ENCODE measurements at places on chromosomes 6 and 20.

- DNase-seq = no peak
Measured at GRCh38 chr6:37058084-37058586, 52.7 kb downstream of the FGD2 start.

GRCh38 chr20:44618318-44618731, 33.2 kb downstream of the ADA start:
- no peak for DNase-seq

DNA sequence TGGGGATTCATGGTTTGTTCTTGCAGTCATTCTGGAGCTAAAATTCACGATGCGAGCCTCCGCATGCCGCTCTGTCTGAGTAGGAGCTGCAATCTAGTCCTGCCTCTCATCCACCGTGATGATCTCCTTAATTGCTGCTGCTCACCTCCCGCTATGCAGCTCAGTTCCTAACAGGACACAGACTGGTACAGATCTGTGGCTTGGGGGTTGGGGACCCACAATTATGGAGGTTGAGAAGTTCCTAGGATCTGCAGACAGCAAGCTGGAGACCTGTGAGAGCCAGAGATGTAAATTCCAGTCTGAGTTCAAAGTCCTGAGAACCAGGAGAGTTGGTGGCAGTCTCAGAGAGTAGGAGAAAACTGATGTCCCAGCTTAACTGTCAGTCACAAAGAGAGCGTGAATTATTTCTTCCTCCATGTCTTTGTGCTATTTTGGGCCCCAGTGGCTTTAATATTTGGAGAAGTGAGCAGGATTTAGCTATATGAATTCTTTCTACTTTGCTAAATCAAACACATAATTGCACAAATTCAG, 378.7 kb upstream of the MAN1A1 start:
- DNase-seq = no peak

DNA sequence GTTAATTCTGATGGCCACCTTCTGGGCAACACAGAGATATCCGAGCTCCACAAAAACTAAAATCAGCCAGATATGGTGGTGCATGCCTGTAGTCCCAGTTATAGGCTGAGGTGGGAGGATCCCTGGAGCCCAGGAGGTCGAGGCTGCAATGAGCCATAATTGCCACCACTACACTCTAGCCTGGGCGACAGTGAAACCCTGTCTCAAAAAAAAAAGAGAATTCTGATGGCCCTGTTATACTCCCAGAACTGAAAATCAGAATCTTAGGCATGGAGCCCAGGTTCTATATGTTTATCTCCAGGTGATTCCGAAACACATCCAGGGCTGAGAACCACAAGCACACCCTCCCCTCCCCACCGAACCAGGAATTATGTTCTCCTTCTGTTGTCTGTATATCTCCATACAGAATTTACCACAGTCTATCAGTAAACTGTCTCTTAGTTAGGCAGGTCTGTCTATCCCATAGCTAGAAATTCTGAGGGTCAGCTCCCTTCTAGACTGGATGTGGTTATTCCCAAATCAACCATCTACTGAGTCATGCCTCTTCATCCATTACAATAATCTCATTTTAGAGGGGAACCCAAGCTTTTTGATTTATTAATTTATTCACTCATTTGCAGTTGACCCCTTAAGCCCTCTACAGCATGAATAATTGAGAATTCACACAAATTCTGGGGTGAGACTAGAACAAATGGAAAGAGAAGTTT, 24.8 kb upstream of the CCND3 start:
- DNase-seq = no peak

DNA sequence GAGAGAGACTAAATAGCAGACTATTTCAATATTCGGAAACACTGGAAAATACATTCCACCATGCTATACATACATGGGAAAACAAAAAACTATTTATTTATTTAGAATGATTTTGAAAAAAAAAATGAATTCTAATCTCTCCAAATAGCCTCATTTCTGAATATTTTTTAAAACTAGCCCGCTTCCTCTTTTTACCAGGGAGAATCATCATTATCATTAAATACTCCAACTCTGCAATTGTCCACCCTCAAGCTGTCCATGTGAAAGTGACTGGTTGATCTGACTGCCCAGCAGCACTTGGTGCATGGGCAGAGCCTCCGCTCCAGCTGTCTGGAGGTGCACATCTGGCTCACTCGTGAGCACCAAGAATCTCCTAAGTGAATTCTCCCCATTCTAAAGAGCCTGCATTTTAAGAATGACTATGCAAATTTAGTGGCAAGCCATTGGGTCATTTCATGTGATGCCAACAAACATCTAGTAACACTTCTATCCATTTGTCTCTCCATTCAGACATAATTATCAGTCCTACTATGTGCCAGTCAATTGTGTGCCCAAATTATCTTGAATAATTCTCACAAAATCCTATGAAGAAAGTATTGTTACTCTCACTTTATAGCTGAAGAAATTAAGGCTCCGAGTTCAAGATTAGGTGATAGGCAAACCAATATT, 64.8 kb downstream of the INSM1 start:
- no peak for DNase-seq

DNA sequence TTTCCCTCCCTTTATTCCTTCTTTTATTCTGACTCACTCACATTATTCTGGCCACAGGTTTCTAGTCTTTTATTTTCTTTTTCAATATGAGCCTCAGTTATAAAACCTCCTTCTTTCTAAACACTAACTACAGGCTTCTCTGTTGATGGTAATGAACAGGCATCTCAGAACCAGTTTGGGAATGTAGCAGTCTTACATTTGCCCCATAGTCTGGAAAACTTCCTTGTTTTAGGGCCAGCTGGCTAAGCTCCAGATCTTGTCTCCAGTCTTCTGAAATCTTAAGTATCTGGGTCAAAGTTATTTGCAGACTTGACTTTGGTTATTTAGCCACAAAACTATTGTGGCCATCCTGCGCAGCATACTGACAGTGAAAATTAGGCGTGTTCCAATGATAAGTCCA, 97.0 kb upstream of the MAN1A1 start:
- no peak for DNase-seq

DNA sequence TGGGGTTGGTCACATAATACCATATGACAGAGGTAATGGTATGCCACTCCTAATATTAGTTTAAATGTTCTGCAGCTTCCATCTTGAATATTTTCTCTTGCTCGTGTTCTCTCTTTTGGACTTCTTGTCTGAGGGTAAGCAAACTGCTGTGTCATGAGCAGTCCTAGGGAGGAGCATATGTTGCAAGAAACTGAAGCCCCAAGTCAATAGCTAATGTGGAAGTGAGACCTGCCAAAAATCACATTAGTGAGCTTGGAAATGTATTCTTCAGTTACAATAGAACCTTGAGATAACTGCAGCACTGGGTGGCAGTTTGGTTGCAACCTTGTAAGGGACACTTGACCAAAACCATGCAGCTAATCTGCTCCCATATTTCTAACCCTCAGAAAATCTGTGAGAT, 178.2 kb upstream of the IMPG1 start:
- DNase-seq = no peak

DNA sequence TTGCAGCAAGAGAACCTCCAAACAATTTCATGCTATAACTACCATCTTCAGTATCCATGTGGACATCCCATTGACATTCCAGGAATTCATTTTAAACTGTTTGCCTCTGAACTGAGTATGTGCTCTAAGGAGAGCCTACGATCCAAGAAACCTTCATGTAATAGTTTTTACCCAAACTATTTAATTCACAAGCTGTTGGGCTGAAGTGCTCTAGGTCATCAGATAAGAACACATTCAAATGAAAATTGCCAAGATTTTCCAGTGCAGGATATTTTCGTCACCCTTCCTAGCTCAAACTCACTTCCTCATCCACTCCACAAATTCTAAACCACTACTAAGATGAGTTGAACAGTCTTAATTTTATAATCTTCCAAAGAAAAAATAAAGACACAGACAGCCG, 12.8 kb downstream of the RSPO3 start:
- no peak for DNase-seq

GRCh38 chr20:61839223-61839911, 226.3 kb downstream of the TAF4 start:
- no peak for DNase-seq

DNA sequence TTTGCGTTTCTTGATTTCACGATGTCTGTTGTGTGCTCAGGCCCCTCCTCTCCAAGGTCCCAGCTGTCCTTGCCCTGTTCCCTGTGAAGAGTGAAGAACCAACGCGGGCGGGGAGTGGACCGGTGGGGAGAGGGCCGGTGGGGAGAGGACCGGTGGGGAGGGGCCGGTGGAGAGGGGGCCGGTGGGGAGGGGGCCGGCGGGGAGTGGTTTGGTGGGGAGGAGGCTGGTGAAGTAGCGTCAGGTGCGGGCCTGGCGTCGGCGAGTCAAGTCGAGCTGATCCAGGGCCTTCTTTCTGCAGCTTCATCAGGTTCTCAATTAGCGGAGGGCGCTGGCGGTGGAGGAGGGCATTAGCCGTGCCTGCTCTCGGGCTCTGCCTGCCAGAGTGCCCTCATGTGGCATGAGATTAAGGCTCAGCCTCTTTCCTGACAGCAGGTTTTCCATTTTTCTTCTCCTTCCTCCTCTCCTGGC, 21.2 kb upstream of the BHLHE23 start:
- no peak for DNase-seq

DNA sequence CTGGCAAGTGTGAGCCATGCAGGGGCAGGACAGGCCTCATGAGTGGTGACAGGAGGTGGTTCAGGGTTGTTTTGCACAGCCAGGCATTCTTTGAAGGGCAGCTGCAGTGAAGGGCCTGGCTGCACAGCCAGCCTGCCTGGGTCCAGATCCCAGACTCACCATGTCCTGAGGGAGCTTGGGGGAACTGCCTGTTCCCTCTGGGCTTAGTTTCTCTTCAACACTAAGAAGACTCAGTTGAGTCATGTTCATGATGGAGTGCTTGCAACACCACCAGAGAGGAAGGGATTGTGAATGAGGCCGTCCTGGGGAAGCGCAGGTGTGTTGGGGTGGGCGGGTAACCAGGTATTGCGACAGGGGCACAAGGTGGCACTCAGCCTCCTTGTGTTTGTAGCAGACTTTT, 102.4 kb downstream of the CDH26 start:
- no peak for DNase-seq

DNA sequence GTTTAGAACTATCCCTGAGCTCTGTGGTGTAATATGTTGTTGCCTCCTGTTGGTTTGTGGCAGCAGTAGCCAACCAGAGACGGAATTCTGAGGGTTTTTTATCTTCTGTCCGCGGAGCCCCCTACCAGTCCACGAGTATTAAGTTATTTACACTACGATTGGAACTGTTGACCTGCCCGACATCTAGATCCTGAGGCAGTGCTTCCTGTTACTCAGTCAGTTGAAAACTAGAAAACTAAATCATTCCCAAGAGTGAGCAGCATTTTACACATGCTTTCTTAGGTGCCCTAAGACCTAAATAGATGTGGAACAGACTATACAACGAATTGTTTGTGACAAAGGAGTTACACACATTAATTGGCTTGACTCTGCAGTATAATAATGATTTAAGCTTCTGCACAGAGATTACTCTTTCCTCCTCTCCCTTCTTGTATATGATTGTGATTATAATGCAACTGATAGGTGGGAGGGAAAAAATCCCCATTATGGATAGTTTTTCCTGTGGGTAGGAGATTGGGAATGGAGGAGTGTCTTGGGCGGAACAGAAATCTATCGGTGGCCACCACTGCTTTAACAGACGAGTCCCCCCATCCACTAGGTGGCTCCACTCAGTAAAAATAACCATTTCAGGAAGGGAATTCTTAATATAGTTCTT, 1.7 kb downstream of the LOC128125822 start:
- no peak for DNase-seq

Measured in forelimb muscle (tissue), 1 donor.